ENCODE measurements at places on chromosomes 11 and 22.

- DNase-seq, result no peak
Observed at GRCh38 chr22:45008186-45008681, 1.6 kb downstream of the PHF21B start.

- no peak for DNase-seq
Observed at GRCh38 chr11:11973361-11973800, 35.0 kb downstream of the DKK3 start.

DNA sequence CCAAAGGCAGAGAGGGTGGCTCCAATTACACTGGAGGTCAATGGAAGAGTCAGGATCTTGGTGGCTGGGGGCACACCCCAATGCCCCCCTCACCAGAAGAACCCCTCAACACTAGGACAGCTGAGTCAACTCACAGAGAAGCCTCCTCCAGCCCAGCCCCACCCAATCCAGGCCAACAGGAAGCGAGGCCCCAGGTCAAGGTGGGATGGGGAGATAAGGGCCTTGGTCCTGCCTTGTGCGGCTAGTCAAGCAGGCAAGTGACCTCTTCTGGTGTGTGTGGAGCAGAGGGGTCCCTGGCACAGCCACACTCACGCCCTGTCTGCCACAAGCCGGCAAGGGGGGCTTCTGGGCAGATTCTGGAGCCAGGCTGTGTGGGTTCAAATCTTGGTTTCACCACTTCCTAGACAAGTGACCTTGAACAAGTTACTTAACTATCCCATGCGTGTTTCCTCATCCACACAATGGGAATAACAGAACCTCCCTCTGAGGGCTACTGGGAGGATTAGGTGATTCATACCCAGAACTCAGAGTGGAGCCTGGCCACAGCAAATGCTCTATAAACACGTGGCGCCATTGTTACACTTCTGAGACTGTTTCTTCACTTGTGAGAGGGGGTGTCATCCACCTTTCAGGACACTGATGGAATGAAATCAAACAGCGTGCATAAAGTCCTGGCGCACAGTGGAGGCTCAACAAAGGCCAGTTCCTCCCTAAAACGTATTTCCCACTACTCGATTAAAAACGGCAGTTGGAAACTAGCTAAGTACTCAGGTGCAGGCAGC is 3.2 kb downstream of the TTLL12 start:
- no peak for DNase-seq

GRCh38 chr22:43889860-43890253 is 2.0 kb downstream of the PNPLA5 start:
- no peak for DNase-seq

DNA sequence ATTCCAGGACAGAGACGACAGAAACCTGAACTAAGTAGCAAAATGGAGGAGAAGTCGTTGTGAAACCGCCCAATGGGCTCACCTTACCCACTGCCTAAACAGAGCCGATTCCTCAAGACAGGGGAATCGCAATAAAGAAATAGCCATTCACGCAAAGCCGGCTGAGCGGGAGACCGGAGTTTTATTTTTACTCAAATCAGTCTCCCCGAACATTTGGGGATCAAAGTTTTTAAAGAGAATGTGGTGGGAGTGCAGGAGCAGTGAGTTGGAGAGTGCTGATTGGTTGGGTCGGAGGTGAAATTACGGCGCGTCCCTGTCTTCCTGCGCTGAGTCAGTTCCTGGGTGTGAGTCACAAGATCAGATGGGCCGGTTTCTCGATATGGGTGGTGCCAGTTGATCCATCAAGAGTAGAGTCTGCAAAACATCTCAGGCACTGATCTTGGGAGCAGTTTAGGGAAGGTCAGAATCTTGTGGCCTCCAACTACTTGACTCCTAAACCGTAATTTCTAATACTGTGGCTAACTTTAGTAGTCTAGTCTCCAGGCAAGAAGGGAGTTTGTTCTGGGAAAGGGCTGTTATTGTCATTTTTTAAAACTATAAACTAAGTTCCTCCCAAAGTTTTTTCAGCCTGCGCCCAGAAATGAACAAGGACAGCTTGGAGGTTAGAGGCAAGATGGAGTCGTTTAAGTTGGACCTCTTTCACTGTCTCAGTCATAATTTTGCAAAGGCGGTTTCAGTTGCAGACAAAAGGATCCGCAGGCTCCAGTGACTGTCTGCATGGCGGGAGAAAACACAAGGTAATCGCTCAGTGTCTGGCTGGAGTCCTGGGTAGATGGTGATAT is 34.1 kb downstream of the OR4D9 start:
- no peak for DNase-seq

GRCh38 chr11:130003717-130004001 is 1.0 kb upstream of the PRDM10 start:
- DNase-seq, result no peak

GRCh38 chr11:89293965-89294679 is 116.4 kb downstream of the TYR start:
- DNase-seq, result no peak

GRCh38 chr11:125072218-125072960 is 9.3 kb downstream of the SLC37A2 start:
- DNase-seq, result no peak

DNA sequence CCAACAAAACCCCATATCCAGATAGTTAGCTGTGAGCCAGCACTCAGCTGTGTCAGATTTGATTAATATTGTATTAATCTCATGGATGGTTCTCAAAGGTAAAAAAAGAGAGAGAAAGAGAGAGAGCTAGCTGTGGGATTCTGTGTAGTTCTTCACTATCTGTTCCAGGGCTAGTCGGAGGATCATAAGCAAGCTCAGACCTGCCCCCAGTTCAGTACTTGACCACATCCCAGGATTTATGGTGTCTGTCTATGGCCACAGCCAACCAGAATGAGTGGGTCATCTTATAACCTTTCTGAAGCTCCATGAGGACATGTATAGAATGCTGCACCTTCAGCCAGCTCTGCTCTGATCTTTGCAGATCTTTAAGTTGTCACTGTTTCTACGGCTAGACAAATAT is 13.5 kb upstream of the B3GNT6 start:
- DNase-seq, result no peak

DNA sequence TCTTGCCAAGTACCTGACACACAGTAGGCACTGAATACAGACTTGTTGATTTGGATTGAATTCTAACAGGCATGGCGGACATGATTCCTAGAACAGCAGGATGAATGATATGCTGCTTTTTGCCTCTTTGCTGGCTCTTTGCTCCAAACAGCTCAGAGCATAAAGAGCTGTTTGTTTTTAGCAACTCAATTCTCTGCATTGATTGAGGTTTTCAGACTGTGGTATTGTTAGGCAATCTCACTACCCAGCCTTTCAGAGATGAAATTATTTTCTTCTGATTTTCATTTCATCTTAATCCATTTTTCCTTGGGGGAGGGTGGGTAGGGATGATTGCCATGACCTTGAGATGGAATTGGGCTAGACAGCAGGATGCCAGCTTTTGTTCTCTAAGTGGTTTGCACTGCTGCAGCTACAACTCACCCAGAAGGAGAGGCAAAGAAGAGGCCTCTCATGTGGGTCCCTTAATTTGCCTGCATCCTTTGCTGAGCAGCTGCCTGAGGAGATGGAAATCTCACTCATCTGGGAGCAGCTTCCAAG is 20.5 kb downstream of the COA4 start:
- DNase-seq, result no peak

DNA sequence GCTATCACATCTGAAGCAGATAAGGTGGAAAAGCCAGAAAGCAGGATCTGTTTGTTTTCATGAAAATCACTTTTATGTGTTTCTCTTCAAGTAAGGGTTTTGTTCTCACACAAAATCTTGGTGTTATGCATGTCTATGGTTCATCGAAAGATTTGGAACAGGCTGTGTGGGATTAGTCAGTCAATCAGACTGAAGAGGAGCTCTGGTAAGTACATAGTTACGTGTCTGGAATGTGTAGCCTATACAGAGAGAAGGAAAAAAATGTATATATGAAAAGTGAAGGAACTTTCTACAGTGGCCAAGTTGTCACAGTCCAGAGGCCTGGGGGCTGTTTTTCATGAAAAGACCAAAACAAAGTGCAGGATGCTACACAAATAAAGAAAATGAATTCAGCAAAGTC is 156.7 kb downstream of the CNTN5 start:
- no peak for DNase-seq

- no peak for DNase-seq
Observed at GRCh38 chr11:10641177-10641911, 52.2 kb downstream of the IRAG1 start.

DNA sequence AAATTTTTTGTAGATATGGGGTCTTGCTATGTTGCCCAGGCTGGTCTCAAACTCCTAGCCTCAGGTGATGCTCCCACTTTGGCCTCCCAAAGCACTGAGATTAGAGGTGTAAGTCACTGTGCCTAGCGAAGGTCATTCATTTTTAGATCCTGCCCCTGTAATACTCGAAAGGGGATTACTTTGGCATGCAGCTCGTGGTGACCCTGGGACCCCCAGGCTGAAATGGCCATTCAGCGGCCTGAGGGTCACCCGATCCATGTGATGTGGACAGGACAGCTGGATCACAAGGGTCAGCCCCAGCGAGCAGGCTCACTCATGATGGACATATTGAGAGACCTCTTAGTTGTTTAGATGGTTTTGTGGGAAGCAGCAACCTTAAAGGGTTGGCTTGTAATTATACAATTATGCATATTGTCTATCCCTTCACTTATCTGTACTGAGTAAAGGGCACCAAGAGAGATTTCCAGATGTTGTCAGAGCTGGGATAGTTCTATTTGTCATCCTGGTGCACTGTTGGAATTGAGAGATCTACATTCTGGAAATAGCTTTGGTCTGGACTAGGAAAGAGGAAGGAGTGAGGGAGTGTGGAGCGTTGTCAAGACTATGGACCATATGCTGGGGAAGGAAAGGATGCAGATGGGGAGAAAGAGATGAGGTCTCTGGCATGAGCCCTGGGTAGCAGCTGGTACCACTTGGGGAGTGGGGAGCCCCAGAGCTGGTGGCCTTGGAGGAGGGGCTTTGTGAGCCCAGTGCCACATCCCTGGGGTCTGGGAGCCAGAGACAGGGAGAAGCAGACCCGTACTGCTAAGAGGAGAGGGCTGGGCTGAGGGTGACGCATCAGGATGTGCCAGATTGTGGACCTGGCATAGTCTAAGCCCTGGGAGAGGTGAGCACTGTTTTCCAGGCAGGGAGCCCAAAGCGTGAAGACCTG is 15.5 kb downstream of the RHBDD3 start:
- no peak for DNase-seq

- no peak for DNase-seq
Observed at GRCh38 chr11:65661599-65662246, 993 bp downstream of the RELA start.

GRCh38 chr11:59756558-59756840 is 1.3 kb downstream of the STX3 start:
- DNase-seq, result no peak

GRCh38 chr11:121870206-121871045 is 245.6 kb downstream of the BLID start:
- DNase-seq, result no peak

DNA sequence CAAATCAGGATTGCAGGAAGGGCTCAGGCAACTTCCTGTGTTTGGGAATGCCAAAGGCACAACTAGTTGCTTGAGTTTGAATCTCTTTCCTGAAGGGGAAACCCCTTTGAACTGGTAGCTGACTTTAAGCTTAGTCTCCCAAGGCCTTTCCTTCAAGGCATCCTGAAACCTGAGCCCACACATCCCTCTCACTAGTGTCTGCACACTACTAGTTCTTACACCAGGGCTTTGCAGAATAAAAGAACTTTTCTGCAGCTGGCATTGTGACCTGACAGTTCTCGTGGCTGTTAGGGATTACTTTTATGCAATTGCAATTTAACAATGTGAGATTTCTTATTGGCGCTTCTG is 95.4 kb downstream of the EXT2 start:
- no peak for DNase-seq

DNA sequence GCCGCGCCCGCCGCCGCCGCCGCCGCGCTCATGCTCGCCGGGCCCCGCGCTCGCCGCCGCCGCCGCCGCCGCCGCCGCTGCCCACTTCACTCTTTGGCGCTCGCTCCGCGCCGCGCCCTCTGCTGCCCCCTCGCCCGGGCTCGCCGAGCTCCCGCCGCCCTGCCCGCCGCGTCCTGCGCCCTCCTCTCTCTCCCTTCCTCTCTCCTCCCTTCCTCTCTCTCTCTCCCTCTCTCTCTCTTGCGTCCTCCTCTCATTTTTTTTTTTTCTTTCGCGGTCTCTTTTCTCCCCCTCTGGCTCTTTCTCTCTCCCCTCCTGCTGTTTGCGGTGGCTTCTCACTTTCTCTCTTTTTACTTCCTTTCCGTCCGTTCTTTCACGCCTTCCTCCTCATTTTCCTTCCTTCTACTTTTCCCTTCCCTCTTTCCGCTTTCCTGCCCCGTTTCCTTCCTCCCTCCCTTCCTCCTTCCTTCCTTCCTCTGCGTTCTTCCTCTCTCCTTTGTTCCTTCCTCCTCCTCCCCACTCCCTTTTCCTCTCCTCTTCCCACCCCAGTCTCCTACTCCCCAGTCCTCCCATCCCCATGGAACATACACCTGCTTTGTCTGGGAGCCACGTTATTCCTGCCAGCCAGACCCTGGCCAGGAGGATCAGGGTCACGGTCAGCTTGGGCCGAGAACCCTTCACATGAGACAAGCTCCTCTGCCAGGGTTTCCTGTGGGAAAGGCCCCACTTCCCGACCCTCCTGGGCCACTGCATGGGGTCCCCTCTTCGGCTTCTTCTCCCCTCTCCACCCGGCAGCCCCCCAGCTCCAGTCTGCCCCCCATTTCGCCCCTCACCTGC is 19.3 kb upstream of the SHISAL1 start:
- DNase-seq, result no peak

DNA sequence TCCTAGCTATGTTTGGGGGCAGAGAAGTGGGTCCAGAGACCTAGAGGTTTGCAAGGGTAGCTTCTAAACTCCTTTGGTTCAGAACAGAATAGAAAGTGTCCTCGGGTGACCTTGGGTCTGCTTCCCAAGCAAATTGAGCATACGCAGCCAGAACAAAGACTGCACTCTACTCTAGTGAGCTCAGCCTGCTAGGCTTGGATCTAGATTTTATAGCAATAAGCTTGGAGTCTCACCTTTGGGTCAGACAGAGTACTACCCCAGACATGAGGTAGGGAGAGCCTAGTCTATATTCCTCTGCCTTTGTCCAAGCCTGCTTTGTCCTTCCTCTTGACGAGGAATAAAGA is 52.6 kb upstream of the ELF5 start:
- no peak for DNase-seq

GRCh38 chr11:129061492-129062230 is 119.0 kb upstream of the TP53AIP1 start:
- DNase-seq, result no peak

All from NCI-H1092 (cell line).